ENCODE measurements at places on chromosomes 13 and 19.

GRCh38 chr13:43150369-43151207 lies 127.2 kb downstream of the DNAJC15 start:
- no peak for DNase-seq

GRCh38 chr13:72109863-72110262 lies 242.9 kb upstream of the DACH1 start:
- DNase-seq = no peak

- DNase-seq = no peak
These were observed 65.7 kb downstream of the SPACA7 start for GRCh38 chr13:112441779-112442310.

DNA sequence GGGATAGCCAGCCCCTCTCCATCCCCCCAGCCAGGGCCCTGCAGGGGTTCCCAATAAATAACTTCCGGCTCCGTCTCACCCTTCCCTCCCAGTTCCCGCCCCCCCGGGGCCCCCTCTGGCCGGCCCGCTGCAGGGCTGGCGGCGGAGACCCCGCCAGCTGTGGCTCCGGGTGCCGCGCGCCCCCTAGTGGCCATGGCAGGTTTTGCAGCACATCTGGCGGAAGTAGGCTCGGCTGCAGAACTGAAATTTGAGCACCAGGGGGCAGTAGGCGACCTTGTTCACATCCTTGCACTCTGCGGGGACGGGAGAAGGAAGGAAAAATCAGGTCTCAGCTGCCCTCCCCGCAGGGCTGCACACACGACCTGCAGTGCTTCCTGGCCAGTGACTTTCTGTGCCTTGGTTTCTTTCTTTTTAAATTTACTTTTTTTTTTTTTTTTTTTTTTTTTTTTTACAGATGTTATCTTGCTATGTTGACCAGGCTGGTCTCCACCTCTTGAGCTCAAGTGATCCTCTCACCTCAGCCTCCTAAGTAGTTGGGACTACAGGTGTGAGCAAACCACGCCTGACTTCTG lies 3.6 kb upstream of the MYO1F start:
- DNase-seq = no peak

GRCh38 chr19:56596676-56597075 lies 1.6 kb downstream of the ZNF71 start:
- no peak for DNase-seq

DNA sequence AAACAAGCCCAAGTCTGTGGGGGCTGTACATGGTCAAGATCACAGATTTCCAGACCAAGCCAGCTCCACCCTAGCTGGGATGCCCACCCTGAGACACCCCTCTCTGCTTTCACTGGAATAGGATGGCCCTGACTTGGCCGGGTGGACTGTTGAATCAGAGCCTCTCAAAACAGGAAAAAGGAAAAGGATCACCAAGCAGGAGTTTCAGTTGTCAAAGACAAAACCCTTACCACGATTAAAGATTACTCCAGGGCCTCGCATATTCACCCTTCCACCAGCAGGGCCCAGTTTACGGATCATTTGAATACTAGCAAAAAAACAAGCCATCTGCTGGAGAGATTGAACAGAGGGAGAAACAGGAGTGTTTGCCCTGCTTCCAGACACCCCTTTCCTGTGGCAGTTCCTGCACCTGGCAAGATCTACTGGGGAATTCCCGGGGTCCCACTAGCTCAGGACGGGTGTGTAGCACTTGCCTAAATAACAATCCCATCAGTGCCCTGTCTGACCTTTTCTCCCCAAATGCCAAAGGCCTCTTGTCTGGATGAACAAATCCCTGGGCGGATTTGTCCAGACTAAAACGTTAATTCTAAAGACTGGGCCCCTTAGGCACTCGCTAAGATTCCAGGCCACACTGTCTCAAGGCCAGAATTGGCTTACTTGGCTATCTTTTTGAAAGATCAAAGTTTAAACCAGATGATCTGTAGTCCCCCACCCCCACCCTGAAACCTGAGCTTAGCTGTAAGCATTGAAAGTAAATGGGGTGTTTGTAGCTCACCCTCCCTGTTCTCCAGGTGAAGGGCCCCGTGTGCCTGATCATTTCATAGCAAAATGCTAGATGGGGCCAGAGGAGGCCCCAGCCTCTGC lies 38.4 kb downstream of the ACTN4 start:
- DNase-seq = no peak

DNA sequence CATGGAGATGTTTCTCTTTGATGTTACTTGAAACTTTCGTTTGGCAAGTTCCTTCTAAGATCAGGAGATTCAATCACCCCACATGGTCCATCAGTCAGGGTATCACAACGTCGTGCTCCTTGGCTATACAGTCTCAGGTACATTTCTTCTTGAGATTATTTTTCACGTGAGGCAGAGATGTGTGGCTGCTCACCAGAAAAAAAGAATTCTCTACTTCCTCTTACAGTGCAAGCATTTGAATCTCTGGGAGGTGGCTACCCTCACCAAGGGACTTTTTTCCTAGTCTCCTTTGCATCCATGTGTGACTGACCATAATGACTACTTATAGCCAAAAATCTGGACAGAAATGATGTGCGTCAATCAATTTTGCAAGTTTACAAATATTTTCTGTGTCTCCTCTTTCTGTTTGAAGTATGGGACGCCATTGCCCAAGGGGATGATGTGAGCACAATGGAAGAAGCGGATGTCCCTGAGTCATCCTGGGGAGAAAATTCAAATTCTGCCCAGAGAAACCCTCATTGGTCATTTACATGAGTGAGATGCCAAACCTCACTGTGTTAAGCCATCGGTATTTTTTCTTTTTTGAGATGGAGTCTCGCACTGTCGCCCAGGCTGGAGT lies 8.6 kb upstream of the LAIR2 start:
- no peak for DNase-seq

GRCh38 chr13:51342706-51343105 lies 3.2 kb downstream of the SERPINE3 start:
- DNase-seq = no peak

- no peak for DNase-seq
These were observed 390.7 kb downstream of the DLEU7 start for GRCh38 chr13:50452756-50453155.

DNA sequence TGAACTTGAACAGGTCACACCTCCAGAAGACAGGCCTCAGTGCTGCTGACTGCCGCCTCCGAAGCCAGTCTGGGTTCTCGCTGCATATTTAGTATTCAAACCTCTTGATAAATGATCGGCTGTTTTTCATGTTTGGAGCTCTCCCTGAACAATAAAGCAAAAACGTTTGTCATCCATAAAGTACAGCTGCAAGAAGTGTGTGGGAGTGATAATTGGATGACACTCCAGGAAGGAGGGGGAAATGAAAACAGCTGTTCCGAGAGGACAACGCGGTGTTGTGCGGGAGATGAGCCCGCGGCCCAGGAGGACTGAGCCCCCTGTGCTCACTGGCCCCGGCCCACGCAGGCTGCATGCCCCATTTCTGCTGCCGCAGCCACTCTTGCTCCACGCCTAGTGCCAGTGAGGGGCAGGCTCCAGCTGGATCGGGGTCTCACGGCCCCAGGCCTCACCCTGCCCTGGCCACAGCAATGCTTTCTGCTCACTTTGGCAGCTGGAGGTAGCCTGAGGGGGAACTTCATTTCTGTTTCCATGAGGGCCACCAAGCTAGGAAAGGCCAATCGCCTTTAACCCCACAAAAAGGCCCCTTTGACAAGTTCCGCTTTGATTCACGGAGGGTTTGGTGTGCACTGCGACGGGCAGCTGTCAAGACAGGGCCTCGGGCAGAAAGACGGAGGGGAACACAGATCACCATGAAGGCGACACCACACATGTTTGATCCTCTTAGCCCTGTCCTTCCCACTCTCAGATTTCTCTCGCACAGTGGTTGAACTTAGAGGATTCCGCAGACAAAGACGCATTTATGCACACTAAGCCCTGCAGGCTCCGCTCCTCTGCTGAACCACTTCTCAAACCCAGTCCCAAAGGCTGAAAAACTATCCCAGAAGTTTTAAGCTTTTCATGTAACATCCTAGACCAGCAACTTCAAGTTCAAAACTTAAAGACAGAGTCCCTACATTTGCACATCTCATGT lies 537.6 kb downstream of the EFNB2 start:
- DNase-seq = no peak

- no peak for DNase-seq
These were observed 24.7 kb downstream of the ZNF136 start for GRCh38 chr19:12187625-12188024.

DNA sequence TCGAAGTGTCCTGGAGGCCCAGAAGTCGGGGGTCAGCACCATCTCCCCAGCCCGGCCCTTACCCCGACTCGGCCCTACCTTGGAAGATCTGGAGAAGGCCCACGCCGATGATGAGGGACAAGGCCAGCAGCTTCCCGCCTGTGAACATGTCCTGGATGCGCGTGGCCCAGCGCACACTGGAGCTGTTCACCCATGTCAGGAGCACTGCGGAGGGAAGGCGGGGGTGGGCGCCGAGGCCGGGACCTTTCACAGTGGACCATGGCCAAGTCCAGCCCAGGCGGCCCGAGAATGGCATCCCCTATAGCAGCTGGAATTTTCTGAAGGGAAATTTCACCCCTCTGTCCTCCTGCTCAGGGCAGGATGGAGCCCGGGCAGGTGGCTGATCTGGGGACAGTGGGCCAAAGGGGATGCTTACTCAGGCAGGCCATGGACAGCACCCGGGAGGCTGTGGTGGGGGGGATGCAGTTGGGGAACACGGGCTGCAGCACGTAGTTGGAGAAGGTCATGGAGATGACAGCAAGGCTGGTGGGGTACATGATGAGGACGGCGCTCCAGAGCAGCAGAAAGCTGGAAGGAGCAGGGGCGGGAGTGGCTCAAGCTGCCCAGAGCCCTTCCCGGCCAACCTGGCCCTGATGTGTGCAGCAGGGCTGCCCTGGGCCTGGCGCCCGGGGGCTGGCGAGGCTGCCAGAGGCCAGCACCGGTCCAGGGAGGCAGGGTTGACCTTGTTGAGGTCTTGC lies 13.0 kb downstream of the SLC7A10 start:
- DNase-seq = no peak

DNA sequence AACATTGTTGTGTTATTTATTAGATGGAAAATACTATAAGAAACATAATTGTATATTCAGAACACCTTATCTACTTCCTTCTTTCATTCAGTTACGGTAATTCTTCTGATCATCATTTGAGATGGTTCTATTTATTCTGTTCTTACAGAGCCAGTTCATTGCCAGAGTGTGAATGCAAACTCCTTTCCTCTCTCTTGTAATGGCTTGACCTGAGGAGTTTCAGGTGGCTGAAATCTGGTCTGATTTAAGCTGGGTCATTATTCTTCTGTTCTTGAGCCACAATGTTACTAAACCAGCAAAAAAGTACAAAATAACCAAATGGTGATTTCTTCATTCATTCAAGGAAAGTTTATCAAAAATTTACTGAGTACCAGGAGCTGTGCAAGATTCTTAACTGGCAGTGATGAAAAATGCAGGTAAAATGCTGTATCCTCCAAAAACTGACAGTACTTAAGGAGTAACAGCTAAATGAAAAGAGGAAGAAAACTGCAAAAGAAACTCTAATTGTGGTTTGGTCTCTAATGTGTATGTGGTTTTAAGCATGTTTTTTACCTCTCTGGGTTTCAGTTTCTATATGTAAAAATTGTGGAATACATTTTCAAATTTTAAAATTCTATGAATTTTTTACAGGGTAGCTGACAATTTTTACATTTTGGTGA lies 182.4 kb upstream of the UFM1 start:
- no peak for DNase-seq
